Upper lobe of right lung (tissue), 1 donor: ENCODE measurements at places on chromosomes 4 and X. TPM values are rescaled to one million over a fixed set of nuclear protein-coding genes. Genes with fewer than 3 reads are reported as not detected.

SLC9B1 gene
- 1.2 TPM for total RNA-seq

DNA sequence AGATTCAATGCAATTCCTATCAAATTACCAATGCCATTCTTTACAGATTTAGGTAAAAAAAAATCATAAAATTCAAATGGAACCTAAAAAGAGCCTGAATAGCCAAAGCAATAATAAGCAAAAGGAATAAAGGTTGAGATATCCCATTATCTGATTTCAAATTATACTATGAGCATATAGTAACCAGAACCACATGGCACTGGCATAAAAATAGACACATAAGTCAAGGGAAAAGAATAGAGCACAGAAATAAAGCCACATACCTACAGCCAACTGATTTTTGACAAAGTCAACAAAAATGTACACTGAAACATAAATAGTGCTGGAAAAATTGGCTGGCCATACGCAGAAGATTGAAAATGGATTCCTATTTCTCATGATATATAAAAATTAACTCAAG lies 853.7 kb downstream of the FAT4 start:
- no peak for DNase-seq

XAGE1A gene
- 0.75 TPM for total RNA-seq

HPGD gene
- total RNA-seq, result 77.2 TPM

WDR13 gene
- total RNA-seq, result 121 TPM

PDGFRA gene
- 91.5 TPM for total RNA-seq

FGFBP2 gene
- 5.6 TPM for total RNA-seq

VCX2 gene
- not detected for total RNA-seq

DNA sequence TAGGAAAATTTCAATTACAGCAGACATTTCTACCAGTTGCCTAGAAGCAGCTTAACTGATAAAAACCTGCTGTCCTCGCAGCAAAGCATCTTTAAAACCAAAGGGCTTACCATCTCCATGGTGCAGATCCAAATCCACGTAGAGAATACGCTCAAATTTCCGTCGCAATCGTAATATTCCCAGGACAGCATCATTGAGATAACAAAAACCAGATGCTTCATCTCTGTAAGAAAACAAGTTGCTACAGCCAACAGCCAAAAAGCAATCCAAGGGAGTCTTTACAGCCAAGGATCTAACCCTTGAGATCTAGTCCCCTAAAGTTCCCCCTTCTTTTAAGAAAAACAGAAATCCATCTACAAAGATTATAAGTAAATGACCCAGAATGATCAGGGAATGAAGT lies 77.6 kb downstream of the HDAC8 start:
- DNase-seq, result no peak

DNA sequence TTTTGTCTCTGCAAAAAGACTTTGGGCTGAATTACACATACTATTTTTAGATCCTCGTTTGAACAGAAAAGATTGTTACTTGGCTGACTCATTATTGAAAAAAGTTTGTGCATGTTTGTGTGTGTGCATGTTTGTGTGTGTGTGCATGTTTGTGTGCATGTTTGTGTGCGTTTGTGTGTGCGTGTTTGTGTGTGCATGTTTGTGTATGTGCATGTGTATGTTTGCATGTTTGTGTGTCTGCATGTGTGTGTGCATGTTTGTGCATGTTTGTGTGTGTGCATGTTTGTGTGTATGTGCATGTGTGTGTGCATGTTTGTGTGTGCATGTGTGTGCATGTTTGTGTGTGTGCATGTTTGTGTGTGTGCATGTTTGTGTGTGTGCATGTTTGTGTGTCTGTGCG lies 201.1 kb upstream of the FAT1 start:
- no peak for DNase-seq
